ENCODE measurements at places on chromosomes 4 and X.

GRCh38 chr4:101244349-101244748 lies 103.0 kb downstream of the PPP3CA start:
- DNase-seq, result no peak

DNA sequence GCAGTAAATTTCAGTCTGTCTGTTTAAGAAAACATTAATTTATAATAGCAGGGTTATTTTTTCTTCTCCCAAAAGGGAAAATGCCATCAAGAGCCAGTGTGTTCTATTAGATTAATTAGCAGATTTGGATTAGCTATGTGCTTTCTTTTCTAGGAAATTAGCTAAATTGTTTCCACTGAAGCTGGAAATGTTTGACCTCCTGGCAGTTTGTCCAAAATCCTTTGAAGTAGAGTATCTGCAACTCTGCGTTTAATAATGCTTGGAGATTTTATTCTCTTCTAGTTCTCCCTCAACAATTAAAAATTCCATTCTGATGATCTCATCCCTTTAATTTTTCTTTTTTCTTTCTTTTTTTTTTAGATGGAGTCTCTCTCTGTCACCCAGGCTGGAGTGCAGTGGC lies 27.1 kb upstream of the HOPX start:
- DNase-seq, result no peak

DNA sequence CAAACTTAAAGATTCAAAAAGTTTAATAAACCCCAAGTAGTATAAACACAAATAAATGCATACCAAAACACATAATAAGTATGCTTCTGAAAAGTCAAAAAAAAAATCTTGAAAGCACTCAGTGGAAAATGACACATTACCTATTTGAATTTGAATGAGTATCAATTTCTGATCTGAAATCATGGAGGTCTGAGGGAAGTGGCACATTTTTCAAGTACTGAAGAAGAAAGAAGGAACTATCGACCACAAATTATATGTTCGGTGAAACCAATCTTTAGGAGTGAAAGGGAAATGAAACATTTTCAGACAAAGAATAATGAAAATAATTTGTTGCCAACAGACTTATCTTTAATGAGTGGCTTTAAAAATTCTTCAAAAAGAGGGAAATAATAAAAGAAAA lies 12.1 kb upstream of the F9 start:
- DNase-seq, result no peak

GRCh38 chr4:25859429-25860148 lies 3.2 kb downstream of the SEL1L3 start:
- no peak for DNase-seq

DNA sequence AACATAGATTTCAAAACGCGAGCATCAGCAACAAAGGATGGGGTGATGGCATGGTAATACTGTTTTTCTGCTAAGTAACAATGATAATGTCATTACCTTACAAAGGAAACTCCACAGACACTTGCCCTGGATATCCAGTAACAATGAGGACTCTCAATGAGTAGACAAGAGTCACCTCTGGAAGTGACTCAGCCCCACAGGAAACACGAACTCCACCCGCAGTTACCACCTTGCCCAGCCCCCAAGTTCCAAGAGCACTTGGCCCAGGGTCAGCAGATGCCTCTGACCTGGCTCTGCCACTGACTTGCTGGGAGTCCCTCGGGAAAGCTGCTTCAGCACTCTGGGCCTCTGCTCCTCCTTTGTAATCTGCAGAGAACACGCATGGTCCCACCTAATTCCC lies 110.3 kb upstream of the MAP3K15 start:
- peak; percentile 6 for DNase-seq

DNA sequence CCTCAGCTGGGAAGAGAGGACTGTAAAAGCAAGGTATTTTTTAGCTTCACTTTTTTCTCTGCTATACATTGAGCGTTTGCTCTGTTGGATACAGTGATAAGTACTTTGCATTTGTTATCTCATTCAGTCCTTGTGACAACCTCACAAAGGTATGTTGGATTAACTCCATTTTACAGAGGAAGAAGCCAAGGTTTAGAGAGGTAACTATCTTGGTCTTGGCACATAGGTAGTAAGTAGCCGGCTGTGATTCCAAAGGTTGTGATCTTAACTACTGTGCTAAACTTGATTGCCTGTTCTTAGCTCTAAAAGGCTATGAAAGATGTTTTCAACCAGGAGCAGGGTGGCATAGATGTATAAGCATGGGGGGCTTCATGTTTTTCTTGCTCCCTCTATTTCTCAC lies 134.4 kb downstream of the POLA1 start:
- no peak for DNase-seq

DNA sequence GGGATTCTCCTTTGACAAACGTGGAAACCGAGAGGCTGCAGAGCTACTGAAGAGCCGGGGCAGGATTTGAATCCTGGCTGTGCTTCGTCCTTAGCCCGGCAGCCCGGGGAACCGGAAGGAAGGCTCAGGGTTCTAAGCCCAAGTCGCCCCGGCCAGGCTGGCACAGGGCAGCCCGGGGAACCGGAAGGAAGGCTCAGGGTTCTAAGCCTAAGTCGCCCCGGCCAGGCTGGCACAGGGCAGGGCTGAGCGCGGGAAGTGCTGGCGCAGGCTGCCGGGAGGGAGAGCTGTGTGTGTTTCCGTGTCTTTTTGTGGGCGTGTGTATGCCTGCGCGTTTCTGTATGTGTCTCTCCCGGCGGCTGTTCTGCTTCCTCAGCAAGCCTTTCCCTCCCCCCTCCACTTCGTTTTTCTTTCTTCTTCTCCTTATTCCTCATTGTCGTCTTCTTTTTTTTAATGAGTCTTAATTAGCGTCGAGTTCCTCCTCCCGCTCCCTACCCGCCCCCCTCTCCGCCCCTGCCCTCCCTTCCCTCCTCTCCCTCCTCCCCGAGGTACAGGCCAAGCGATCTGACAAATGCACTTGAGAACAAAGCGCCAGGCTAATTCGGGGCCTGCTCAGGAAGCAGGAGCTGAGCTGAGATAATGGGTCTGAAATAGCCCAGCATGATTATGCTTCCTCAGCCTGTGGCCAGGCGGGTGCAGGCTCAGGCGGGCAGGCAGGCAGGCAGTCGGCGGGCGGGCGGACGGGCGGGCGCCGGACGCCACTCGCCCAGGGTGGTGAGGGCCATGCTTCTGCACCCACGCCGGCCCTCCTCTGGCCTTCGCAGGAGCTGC lies 65.9 kb downstream of the EFNB1 start:
- DNase-seq, result no peak

DNA sequence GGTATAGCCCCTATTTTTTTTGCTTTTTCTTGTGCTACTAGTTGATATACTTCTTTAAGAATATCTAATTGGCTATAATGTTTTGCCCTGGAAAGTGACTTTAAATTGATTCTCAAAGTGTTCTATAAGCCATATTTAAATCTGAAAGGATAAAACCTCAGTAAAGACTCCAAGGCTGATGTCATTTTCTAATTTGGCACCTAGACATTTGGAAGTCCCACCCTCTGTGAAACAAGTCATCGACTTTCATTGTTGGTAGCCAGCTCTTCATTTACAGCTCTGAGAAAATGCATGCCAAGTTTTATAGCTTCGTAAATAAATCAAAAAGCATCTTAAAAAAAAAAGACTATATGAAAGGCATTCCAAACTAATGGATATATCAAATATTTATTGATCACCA lies 18.0 kb upstream of the STAG2 start:
- DNase-seq, result no peak

- no peak for DNase-seq
Measured at GRCh38 chr4:149555146-149555545, 260.5 kb downstream of the IQCM start.

- no peak for DNase-seq
Measured at GRCh38 chr4:165700855-165701254, 172.2 kb upstream of the TLL1 start.

All from stimulated activated CD8-positive, alpha-beta memory T cell treated with anti-CD3 and anti-CD28 coated beads, Interleukin-7, amount 100 ng/mL, for 4 hours (primary cell).